Stimulated activated CD4-positive, alpha-beta T cell treated with anti-CD3 and anti-CD28 coated beads, Interleukin-1b, Interleukin-23, amount 100 ng/mL, for 1 hour (primary cell): ENCODE measurements at places on chromosomes 3 and 15.

DNA sequence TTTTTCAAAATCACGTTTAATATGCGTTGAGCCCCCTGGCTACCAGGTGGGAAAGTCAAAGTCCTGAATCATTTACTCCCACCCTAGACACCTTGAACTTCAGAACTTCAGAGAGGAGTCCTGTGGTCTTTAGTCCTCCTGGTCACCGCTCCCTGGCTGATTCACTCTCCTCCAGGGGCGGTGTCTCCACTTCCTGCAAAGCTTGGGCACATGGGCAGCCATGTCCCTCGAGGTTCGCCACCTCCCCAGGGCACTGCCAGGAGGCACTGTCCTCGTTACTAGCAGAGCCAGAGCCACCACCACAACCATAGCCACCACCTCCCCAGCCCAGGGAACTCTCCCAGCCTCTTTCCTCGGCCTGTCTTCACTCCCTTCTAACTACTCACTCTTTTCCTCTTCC is 31.0 kb downstream of the LOXL1 start:
- no peak for DNase-seq

- DNase-seq = no peak
These were observed 18.9 kb upstream of the TIGIT start for GRCh38 chr3:114274929-114275328.

- DNase-seq = no peak
These were observed 17.0 kb downstream of the SYNM start for GRCh38 chr15:99121691-99122410.

GRCh38 chr15:64013179-64014062 is 32.9 kb downstream of the DAPK2 start:
- DNase-seq = no peak

DNA sequence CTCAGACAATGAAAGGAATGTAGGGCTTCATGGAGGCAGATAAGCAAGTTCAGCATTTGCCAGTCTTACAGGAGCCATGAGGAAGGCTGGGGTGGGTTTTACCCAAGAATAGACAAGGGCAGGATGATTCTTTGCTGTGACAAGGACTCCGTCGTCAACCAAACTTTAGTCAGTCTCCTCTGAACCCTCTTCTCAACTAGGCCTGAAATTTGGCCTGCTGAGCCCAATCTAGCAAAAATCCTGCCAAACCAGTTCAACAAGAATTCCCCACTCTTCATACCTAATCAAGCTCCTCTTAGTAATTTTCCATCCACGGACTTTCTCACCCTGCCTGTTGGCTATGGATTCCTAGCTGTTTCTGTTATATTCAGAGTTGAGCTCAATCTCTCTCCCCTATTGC is 280.5 kb downstream of the TBL1XR1 start:
- no peak for DNase-seq

DNA sequence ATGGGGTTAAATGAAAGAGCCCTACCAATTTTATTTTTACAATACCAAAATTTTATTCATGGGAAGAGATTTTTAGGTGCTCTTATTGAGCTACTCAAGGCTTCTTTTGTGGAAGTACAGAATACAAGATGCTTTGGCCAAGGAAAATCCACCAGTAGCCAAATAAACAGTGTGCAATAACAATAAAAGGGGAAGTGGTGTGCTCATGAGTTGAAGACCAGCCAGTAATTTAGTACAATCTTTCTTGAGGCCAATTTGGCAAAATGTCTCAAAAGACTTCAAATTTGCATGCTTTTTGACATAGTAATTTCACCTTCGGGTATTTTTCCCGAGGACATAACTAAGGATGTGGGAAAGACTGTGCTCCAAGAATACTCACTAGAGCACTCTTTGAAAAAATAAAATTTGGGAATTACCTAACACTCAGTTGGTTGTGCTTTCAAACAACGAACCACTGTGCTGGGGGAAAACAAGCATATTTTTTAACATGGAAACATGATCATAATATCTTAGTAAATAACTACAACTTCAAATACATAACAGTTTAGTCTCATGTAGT is 294.0 kb downstream of the DIPK2A start:
- DNase-seq = no peak

GRCh38 chr3:154720921-154721320 is 290.9 kb upstream of the GPR149 start:
- DNase-seq = no peak

DNA sequence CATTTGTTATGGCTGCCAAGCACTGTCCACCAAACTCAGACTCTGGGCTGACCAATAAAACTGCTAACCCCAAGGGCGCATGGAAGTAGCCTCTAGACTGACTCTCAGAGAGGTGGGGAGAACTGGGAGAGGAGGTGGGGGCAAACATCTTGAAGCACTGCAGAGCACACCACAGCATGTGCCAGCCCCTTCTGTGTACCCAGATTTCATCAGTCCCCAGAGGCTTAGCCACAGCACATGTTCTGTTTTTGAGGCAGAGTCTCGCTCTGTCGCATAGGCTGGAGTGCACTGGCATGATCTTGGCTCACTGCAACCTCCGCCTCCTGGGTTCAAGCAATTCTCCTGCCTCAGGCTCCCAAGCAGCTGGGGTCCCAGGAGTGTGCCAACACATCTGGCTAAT is 119.5 kb upstream of the SPATA12 start:
- DNase-seq = no peak

- no peak for DNase-seq
These were observed 34.1 kb downstream of the MB21D2 start for GRCh38 chr3:192883512-192883911.

DNA sequence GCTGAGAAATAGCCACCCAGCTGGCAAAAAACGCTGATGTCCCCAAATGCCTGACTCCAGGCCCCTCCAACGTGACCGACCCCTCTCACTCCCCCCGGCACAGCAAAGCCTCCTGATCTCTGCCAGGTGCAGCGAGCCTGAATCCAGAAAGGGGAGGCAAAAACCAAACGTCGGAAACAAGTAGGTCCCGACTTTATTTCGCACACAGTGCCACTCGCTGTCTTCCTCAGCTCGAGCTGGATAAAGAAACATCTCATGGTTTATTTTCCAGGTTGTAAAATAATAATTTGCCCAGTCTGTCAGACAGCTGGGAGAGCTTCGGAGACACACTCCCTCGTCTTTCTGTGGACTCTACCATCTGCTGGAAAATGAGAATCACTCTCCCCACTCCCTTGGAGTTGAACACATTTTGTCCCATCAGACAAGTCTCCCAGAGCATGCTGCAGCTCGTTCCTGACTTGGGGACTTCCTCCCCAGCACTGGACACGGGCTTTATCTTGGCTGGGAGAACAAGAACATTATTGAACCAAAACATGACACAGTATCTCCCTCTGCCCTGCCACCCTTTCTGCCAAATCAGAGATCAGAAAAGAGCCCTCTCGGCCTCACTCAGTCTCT is 142.8 kb downstream of the NUP210 start:
- DNase-seq = no peak

DNA sequence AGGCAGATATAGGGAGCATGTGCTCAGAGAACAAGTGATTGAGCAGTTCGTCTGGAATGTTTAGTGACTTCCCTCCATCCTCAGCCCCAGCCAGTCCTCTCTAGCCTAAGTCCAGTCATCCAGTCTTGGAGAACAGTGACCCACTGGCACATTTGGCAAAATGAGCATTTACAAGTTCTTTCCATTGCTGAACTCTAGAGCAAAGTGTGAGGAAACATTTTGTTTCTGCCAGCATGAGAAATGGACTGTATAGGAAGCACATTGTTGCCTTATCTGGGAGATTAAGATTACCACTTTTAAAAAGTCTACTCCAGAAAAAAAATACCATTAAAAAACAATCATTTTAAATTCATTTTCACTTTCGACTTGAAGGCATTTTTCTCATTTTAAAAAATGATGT is 353.6 kb downstream of the SHQ1 start:
- DNase-seq = no peak

DNA sequence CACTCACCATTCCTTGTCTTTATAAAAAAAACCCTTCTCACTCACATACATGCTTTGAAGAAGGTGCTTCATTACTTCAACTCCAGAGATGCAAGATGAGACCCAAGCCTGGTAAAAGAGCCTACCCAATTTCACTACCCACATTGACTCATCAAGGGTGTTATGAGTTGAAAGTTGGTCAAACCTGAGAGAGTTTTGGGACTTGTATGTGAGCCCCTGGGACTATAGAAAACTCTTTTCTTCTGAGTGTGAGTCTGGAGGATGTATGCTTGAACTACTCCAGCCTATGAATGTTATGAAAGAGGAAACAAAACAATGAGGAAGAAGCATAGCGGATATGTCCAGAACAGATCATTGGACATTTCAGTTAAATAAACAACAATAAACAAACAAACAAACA is 106.5 kb upstream of the SATB1 start:
- DNase-seq = no peak

DNA sequence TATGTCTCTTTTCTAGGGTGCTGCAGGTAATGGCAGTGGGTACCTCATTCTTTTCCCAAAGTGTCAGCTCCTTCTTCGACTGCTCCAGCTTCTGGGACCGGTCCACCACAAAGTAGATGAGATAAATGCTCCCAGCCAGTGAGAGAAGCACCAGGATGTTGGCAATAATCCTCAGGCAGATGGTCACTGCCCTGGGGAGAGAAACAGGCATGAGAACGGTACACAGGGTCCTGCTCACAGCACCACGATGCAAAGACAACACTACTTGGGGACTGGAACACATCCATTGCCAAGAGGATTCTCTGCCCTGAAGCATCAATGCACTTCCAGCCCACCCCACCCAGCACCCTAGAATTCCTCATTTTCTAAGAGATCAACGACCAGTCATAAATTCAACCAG is 22.4 kb downstream of the TMC3 start:
- DNase-seq = no peak

DNA sequence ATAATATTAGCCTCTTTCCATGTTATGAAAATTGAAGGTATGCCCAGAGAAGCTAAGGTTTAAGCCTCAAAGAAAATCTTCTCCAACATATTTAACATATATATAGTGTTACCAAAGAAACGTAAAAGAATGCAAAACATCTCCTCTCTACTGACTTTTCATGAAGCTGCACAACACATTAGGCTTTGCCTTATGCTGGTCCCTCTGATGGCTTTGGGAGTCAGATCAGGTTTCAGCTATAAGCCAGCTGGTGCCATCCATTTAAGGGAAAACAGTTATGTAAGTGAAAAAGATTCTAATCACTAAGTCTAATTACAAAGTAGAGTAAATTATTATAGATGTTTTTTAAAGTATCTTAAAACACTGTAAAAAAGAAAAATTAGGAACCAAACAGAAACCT is 410.5 kb downstream of the LSAMP start:
- no peak for DNase-seq

GRCh38 chr15:46460431-46461094 is 825.7 kb downstream of the SQOR start:
- no peak for DNase-seq

GRCh38 chr3:67312155-67312554 is 314.0 kb downstream of the KBTBD8 start:
- DNase-seq = no peak

- no peak for DNase-seq
These were observed 109.4 kb upstream of the BNIP2 start for GRCh38 chr15:59798605-59798917.

DNA sequence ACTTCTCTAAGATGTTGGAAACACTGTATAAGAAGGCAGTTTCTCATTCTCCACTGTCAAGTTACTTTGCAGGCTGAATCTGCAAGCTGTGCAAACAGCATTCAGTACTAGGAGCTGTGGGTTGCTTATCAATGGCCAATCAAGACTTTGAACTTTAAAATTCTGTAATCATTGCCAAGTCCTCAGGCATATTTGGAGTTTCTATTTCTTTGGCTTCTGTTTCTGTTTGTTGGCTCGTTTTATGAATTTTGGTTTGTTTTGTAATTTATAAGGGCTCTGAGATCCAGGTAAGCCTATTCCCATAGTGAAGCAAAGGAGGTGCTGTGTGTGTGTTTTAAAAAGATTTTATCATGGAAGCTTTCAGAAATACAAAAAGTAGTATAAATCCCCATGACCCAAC is 32.1 kb downstream of the TLNRD1 start:
- no peak for DNase-seq

- no peak for DNase-seq
These were observed 45.3 kb upstream of the EIF5A2 start for GRCh38 chr3:170953736-170954135.

GRCh38 chr3:129673012-129673411 is 66.5 kb upstream of the PLXND1 start:
- DNase-seq = no peak

DNA sequence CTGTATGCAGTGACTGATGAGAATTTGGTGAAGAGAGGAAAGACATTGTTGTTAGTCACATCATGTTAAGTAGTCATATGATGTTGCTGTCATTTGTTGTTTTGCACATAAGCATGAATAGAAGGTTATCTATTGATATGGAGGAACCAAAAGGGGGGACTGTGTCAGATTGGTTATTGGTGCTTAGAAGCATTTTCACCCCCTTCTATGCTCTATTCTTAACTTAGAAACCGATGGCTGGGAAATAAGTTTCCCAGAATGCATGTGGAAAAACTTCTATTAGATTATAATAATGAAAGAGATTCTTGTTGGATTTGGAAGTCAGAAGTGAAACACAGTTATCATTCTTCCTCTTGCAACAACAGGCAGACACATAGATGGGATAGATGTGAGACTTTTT is 33.2 kb upstream of the CADM2 start:
- no peak for DNase-seq

DNA sequence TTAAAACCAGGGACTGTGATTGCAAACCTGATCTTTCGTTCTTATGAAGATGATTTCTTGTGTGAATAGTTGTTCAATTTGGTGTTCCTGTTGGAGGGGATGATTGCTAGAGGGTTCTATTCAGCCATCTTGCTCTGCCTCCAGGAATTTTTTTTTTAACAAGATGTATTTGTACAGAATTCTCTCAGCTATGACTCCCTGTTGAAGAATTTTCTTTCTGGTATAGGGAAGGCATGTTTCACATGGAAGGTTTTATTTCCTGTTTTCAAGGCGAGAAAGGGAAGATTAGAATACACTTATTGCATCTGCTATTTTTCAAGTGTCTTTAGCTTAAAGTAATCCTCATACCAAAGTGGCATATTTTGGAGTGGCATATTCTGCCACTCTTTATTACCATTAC is 5.6 kb upstream of the LRRC34 start:
- DNase-seq = no peak

- no peak for DNase-seq
These were observed 110.4 kb downstream of the TPRG1 start for GRCh38 chr3:189282189-189282588.

DNA sequence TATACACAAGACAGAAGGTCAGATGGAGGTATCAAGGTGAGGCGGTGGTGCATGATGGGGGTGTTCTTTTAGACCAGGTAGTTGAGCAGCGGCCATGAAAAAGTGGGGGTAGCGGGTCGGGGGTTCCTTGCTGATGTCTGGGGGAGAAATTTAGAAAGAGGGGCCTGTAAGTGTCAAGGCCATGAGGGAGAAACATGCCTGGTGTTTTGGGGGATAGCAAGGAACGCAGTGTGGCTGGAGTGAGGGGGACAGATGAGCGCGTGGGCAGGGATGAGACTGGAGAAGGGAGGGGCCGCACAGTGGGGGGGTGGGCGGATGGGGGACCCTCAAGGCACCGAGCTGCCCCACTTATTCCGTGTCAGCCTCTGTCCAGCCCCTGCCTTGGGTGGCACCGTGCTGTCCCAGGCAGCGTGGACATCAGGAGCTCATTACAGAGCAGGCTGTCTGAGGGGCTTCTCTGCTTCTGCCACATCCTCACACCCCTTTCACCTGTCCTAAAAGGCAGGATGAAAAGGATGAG is 143.3 kb downstream of the SMAD6 start:
- DNase-seq = no peak
